ENCODE measurements at places on chromosomes 3 and 15.

- DNase-seq = no peak
These were observed 816.4 kb downstream of the ROBO1 start for GRCh38 chr3:78951342-78951945.

DNA sequence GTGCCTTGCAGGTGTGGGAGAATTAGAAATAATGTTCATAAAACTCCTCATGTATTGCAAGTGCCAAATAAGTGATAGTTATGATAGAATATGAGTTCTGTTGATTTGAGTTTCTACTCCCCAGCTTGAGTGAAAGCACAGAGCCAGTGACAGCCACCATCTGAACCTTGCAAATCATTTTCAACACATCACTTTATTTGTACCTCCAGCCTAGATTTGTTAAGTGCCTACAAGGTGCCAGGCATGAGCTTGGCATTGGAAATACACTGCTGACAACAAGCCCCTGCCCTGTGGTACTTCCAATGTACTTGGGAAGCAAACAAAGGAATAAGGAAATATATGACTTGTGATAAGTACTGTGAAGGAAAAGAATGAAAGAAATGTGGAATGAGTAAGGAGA, 17.0 kb downstream of the FEZF2 start:
- no peak for DNase-seq

DNA sequence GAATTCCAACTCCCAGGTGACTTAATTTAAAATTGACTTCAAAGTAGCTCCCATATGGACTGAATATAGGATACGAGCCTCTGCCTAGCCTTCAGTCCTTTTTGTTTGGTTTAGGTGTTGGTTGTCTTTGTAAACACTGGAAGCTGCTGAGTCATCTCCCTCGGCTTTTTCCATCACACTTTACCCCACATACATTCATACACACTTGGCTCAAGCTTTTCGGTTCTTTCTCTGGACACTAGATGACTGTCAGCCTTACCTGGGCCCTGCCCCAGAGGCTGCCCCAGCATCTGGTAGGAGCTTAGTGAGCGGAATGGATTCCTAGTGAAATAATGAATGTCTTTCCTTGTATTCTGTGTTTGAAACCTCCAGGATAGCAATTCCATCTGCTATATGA, 201.5 kb upstream of the IL12A start:
- no peak for DNase-seq

- DNase-seq = no peak
These were observed 190.8 kb upstream of the FAM3D start for GRCh38 chr3:58857402-58857801.

Measured in activated T-helper 1 cell treated with Interleukin-2 at 50 U/mL for 16 hours (primary cell).